ENCODE measurements at places on chromosomes 11 and 22.

- DNase-seq: no peak
These were observed 6.5 kb downstream of the KREMEN1 start for GRCh38 chr22:29079218-29079901.

GRCh38 chr11:70689764-70690163 lies 291.4 kb downstream of the CTTN start:
- DNase-seq: no peak

DNA sequence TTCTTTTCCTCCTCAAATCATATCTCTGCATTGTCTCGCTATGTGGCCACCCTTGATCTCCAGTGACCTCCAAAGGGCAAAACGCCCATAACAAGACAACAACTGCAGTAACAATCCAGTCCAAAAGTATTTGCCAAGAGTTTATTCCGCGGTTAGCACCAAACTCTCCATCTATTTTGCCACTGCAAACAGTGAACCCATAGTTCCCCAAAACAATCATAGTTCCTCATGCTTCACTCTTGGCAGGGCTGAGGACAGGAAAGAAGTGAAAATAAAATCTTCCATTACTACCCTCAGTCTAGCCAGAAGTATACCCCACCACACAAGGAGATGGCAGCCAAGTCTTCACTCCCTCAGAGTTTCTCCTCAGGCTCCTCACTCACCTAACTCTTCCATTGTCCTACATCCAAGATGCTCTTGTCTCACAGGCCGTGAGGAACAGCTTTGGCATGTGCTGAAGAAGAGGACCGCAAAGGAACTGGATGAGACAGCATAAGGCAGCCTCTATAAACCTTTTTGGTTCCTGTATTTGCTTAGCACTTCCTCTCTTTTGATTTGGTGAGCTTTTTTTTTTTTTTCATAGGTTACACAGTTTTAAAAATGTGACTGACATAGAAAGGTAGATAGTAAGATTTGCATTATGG lies at the start of gene LPXN:
LPXN (minus strand) TSS at position 480 of the 644 bp plus-strand sequence; CDS start at position 396, 84 bp downstream.
- no peak for DNase-seq

DNA sequence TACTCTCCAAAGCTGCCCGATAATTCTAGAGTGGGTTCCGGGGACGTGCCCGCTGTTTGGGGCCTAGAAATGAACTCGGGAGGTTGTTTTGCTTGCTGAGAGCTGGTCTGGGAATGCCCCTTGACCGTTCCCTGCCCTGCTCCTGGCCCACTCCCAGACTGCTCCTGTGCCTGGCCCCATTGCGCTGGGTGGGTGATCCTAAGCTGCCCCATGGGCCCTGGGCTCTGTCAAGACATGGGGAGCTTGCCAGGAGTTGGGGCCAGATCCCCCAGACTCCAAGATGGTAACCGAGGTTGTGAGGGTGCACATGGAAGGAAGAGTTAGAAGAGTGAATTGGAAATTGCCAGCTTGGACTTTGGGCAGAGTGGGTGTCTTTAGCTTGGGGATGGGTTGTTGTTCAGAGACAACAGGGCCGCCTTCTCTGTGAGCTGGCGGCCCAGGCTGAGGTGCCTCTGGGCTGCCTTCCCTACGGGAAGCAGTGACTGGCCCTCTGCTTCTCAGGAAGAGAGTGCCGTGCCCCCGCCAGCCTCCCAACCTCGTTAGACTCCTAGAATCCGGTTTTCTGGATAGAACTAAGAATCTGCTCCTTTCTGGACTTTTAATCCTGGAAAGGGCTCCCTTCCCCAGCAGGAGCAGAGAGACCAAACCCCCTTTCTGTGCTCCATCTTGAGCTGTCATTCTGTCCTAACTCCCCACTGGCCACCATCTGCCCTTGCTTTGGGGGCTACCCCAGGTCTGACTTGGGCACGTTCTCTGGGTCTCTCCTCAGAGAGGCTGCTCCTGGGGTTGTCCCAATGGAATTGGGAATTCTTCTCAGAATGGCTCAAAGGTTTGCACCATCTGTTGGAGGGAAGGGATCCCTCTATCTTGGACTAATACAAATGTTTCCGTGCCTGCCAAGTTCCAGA lies 1.8 kb downstream of the ST3GAL4 start:
- no peak for DNase-seq

- no peak for DNase-seq
These were observed 20.3 kb upstream of the VPS37C start for GRCh38 chr11:61181489-61181888.
